ENCODE measurements at places on chromosomes 5 and 9.

- no peak for DNase-seq
Observed at GRCh38 chr9:138098908-138099791, 221.6 kb downstream of the CACNA1B start.

GRCh38 chr9:98254228-98255060 lies 1.0 kb downstream of the TBC1D2 start:
- no peak for DNase-seq

- DNase-seq: no peak
Observed at GRCh38 chr9:119838210-119838609, 469.0 kb upstream of the BRINP1 start.

- DNase-seq: no peak
Observed at GRCh38 chr9:76658510-76659231, 105.6 kb upstream of the PCA3 start.

GRCh38 chr5:149930749-149931574 lies 13.6 kb downstream of the PDE6A start:
- no peak for DNase-seq

- DNase-seq: no peak
Observed at GRCh38 chr9:89804766-89805531, 200.1 kb downstream of the GADD45G start.

DNA sequence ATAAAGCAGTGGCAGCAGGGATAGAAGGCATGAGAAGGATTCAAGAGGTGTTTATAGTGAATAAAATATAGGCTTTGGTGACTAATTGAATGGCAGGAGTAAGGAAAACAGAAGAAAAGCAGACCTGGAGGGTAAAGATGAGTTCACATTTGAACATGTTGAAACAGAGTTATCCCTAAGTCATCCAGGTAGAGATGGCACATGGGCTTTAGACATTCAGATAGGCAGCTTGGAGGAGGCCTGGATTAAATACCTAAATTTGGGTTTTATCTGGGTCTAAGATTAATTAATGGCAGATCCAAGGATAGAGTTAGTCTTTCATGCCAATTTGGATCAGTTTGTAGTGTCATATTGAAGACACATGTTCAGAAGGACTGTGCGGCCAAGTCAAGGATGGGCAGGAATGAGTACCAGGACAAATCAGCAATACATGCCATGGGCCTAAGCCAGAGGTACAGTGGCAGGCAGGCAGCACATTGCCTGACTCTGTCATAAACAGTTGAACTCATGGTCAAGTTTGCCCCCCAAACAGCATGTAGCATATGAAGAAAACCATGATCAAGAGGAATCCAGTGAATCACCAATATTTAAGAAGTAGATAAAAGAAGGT lies 115.5 kb upstream of the SLC12A2 start:
- DNase-seq: no peak

DNA sequence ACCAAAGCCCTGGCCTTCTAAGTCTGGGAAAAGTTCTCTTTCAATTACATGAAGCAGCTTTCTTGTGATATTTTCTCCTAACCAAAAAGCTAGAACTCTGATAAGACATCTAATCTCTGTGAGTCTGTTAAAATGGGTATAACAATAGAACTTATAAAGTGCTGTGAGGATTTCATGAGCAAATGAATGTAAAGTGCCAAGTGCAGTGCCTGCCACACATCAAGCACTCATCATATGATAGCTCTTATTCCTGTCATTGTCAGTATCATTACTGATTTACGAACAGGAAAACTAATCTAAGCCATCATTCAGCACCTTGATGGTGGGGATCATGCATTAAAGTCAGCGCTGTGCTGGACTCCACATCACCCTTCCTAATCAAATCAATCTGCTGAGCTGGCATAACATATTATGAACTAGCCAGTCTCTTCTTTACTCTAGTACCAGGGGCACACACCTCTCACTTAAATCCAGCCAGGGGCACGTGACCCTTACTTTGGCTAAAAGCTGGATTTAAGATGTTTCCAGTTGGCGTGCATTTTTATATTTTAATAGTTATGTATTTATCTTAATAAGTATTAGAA lies 37.3 kb downstream of the YIPF5 start:
- DNase-seq: no peak

DNA sequence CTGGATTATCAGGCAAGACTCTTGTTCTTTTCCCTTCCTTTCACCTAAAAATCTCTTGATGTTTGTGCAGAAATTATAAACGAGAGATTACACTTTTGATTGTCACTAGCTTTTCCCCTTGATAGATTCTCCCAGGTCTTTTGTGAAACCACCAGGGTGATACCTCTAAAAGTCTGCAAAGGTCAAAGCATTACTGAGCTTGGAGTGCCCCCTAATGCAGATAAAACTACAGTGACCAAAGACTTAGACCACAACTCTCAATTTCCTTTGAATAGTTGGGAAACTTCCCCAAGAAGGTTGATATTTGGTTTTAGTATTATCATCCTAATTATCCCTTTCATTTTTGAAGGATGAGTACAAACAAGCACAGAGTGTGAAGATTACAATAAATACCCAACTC lies 173.1 kb downstream of the CYLC2 start:
- no peak for DNase-seq

DNA sequence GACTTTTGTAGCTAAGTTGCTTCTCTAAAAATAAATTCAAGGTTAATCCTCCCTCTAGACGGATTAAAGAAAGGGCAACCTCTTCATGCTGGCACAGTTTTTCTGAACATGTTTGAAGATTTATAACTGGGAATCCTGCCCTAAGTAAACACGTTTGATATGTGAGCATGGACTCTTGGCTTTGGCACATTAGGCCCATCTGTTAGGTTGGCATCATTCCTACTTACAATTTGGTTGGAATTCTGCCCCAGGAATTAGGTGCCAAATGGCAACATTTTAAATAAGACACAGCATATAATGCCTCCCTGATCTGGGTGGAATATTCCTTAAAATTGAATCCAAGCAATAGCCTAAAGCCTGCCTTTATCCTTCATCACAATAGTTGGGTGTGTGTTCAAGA lies 372.3 kb upstream of the CDH18 start:
- no peak for DNase-seq

- DNase-seq: no peak
Observed at GRCh38 chr5:174205939-174206338, 160.4 kb downstream of the NSG2 start.

DNA sequence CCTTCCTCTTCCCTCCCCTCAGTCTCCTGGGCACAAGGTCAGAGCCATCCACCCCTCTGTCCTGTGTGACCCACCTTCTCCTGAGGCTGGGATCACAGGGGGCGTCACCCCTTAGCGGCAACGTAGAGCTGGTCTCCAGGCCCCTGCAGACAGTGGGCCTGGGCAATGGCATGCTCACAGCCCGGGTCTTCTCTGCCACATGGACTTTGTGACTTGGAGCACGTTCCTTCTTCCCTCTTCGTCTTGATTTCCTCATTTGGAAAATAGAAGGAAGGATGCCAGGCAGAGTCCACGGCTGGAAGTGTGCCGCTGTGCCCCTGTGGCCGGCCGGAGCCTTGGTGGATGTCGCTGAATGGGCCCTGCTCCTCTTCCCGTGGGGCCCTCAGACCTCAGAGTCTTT lies 10.0 kb downstream of the RXRA start:
- DNase-seq: no peak

DNA sequence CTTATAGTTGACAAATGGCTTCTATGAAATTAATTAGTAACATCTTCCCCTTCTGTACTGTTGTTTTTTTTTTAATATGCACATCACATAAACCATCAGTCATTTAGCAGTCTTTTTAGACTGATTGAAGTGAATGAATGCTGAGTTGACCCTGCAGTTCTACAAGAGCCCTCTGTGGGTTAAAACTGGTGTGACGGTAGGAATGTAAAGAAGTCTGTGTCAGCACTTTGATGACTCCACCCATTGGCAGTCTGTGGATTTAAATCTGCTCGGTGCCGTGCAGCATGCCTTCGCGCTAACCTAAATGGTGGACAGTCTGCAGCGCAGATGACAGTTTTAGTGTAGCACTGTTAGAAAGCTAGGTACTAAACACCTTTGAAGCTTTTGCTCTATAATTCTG lies 3.1 kb downstream of the GTF3C4 start:
- DNase-seq: no peak

DNA sequence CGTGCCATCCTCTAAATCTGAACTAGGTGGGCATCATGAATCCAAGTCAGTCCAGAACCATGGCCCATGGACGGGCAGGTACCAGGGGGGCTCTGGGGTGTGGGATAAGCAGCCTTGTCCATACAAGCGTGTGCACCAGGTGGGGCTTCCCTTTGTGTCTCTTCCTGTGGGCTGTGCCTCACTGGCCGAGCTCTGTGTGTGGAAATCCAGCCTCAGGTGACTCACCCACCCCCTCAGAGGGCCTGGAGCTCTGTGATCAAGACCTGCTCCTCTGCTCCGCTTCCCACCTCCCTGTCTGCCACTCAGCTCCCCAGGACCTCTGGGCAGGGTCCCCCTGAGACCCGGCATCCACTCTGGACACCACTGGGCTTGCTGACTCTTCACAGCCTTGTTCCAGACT lies 33.0 kb downstream of the GADD45G start:
- no peak for DNase-seq

DNA sequence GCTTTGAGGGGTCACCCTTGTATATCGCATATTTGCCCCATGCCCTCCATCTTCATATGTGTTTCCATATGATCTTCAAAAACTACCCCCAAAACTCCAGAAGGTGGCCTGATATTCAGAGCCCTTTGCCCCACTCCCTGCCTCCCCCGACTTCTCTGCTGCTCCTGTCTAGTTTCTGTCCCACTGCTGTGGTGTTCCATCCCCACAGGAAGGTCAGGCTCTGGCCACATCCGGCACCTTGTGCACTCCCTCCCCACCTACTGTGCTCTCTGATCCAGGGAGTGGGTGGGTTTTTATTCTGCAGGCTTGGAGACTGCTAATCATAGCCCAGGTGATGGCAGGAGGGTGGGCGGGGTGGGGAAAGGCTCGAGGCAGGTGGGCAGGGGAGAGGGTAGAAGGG lies 52.4 kb downstream of the TMOD1 start:
- DNase-seq: no peak

DNA sequence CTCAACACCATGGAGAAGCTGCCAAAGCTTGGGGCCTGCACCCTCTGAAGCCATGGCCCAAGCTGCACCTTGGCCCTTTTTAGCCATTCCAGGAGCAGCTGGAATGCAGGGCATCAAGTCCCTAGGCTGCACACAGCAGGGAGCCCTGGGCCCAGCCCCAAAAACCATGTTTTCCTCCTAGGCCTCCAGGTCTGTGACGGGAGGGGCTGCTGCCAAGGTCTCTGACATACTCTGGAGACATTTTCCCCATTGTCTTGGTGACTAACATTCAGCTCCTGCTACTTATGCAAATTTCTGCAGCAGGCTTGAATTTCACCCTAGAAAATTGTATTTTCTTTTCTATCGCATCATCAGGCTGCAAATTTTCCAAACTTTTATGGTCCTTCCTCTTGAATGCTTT lies 64.6 kb downstream of the ELOVL7 start:
- no peak for DNase-seq

DNA sequence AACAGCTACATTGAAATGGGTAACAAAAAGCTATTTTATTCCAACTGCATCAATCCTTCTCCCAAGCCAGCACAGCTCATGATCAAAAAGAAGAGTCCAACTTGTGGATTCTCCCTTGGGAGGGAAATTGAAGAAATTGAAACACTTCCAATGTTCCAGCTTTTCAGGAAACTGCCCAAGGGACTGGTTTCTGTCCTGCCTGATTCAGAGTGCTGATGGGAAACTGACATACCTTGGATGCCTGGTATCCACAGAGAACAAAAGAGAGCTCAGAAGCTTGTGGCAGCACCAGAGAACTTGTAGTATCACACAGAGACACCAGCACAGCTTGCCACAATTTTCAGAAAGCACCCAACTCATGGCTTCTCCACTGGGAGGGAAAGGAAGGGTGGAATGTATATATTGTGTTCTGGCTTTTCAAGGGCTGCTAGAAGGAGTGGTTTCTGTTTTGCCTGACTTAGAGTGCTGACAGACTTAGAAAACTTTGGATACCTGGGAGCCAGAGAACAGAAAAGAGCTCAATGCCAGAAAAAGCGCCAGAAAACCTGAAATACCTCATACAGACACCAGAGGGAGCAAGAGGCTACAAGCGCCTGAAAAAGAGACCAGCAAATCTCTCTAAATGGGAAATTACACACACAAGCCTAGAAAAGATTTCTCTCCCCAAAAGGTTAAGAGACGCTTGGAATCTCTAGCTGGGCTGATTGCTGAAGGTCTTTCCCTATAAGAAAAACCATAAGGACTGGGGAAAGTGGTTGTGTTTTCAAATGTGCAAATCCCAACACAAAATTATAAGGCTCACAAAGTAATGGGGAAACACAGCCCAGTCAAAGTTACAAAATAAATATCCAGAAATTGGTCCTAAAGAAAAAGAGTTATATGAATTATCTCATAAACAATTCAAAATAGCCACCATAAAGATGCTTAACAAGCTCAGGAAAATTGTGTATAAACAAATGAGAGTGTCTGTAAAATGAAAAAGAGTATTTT lies 178.8 kb downstream of the SPOCK1 start:
- DNase-seq: peak; percentile 66

GRCh38 chr5:168477060-168477459 lies 9.2 kb upstream of the RARS1 start:
- DNase-seq: no peak

Data from anterior cingulate cortex (tissue), 58 donors.